ENCODE measurements at places on chromosomes 13 and 19.

DNA sequence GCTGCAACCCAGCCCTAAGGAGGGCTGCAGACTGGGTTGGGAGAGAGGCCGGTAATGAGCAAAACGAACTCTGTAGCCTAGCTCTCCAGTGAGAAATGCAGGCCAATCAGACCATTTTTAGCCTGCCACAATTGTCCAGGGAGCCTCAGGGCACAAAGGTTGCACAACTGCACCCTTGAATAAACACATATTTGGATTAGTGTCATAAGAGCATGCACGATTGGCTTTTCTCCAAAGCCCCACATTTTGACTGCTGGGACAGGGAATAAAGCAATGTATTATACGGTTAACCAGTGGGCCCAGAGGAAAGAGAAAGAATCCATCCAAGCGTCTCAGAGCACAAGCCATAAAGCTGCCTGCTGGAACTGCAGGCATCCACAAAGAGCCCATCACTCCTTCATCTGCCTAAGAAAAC lies 729.4 kb upstream of the SGCG start:
- DNase-seq, result no peak

DNA sequence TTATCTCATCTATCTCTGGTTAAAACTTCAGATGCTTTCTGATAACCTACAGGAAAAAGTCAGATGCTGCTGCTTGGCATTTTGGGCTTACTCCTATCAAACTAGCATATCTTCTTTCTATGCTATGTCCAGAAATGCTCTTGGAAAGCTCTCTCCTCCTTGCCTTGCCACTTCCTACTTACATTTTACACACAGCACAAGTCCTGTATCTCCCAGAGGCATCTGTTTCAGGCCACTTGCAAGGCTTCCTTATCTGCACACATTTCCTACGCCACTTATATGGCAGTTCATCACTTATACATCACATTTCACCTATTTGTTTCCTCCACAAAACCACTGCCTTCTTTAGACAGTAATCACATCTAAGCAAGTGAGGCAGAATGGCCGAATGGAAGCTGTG lies 220.3 kb downstream of the DNAJC15 start:
- DNase-seq, result no peak

GRCh38 chr13:72820898-72821279 lies 39.0 kb downstream of the PIBF1 start:
- DNase-seq, result no peak

GRCh38 chr19:17420475-17420924 lies 653 bp downstream of the MVB12A start:
- DNase-seq, result peak; percentile 11

GRCh38 chr19:7663706-7664105 lies 5.1 kb upstream of the RETN start:
- DNase-seq, result no peak

GRCh38 chr19:39405958-39406655 lies 540 bp upstream of the ZFP36 start:
- no peak for DNase-seq

GRCh38 chr13:99659226-99659625 lies 158.0 kb downstream of the TM9SF2 start:
- no peak for DNase-seq

- DNase-seq, result no peak
Measured at GRCh38 chr13:52808842-52809219, 39.6 kb downstream of the PCDH8 start.

DNA sequence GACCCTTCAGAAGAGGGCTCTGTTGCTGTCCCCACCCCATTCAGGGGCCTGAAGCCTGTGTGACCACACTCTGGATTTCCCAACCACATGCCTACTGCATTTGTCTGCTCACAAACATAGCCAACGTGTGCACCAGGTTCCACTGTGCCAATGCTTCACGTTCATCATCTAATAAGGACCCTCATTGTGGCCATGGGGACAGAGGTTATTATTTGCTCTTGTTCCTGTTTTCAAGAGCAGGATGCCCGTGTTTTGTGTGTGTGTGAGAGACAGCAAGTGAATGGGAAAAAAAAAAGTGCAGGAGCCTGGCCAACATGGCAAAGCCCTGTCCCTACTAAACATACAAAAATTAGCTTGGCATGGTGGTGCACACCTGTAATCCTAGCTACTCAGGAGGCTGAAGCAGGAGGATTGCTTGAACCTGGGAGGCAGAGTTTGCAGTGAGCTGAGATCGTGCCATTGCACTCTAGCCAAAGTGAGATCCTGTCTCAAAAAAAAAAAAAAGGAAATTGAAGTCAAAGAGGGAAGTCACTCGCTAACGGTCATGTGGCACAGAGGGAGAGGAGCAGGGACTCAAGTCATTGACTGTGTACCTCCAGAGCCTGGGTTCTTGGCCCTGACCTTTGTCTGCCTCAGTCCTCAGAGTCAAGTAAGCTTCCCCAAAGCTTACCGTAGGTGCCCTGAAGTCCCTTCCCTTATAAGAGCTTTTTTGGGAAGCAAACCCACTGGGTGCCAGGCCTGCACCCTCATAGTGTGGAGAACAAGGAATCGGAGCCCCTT lies 6.9 kb downstream of the B3GNT8 start:
- no peak for DNase-seq

GRCh38 chr13:79307433-79307861 lies 98.6 kb downstream of the RBM26 start:
- no peak for DNase-seq

DNA sequence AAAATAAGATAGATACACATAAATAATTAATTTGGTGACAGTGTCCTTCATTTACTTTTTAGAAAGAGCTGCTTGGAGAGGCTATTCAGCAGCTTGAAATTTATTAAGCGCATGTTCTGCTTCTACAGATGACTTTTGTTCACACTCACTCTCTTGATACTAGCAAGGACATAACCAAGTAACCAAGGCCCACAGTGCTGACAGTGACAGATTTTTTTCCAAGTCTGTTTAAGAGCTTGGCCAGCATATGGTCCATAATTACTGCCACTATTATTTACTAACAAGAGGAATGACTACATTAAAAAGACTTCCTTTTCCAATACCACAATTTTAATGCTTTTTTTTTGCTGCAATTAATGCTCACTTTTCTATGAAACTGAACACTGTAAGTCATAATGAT lies 673.7 kb upstream of the MIR17HG start:
- no peak for DNase-seq

- peak; percentile 76 for DNase-seq
Measured at GRCh38 chr19:19490214-19490968, 25.0 kb downstream of the TSSK6 start.

DNA sequence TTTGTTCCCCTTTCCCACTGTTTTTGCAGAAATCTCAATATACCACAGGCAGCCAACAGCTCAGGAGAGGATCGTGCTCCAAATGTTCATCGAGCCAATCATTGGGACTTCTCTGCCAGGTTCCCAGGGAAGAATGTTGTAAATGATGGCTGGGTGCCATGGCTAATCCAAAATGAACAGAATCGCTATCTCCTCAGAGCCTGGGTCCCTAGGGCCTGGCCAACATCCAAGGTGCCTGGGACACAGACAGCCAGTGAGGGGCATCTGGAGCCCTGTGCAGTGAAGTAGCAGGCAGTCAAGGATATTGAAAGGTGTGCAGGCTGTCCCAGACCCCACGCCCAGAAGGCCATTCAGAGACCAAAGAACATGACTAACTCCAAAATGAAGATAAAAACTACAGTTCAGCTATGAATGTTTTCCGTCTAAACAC lies 37.8 kb downstream of the BRD4 start:
- DNase-seq, result no peak
